GM12878 (cell line): ENCODE measurements at places on chromosomes 11 and 22. TPM values are rescaled to one million over a fixed set of nuclear protein-coding genes. Genes with fewer than 3 reads are reported as not detected.

PNPLA3 gene
- not detected in 2 replicates for polyA plus RNA-seq

BIRC3 gene
- polyA plus RNA-seq, result 50.4 and 56.9 TPM in 2 replicates

OR52I1 gene
- not detected in 2 replicates for polyA plus RNA-seq

KIRREL3 gene
- not detected in 2 replicates for polyA plus RNA-seq

WBP2NL gene
- 0.56 and 1.3 TPM in 2 replicates for polyA plus RNA-seq

KCNK4 gene
- not detected in 2 replicates for polyA plus RNA-seq

CHEK1 gene
- 66.2 and 74.8 TPM in 2 replicates for polyA plus RNA-seq

SCARF2 gene
- polyA plus RNA-seq, result 0.09 TPM in 1 of 2 replicates, not detected in the other

- no peak for DNase-seq
- H3K36me3 ChIP-seq, result no peaks in the 10 kb centered on the region
- H3K27ac ChIP-seq, result no peak overlapping the region
Observed at GRCh38 chr22:37318364-37319109, 36.2 kb downstream of the CYTH4 start.

- no peak overlapping the region for H3K27ac ChIP-seq
- no peaks in the 10 kb centered on the region for H3K27me3 ChIP-seq
- no peaks in the 10 kb centered on the region for H3K4me1 ChIP-seq
- no peak overlapping the region for H3K4me3 ChIP-seq
- no peaks in the 10 kb centered on the region for H3K36me3 ChIP-seq
Observed at GRCh38 chr11:23078289-23078971, 218.2 kb upstream of the CCDC179 start.

- no peak overlapping the region for H3K4me3 ChIP-seq
- no peak for DNase-seq
- no peaks in the 10 kb centered on the region for H3K36me3 ChIP-seq
- H3K27ac ChIP-seq, result no peak overlapping the region
- no peaks in the 10 kb centered on the region for H3K27me3 ChIP-seq
- H3K4me1 ChIP-seq, result no peaks in the 10 kb centered on the region
Observed at GRCh38 chr11:60078745-60079144, 9.7 kb upstream of the MS4A2 start.

- no peaks in the 10 kb centered on the region for H3K4me1 ChIP-seq
- H3K36me3 ChIP-seq, result no peaks in the 10 kb centered on the region
- peaks cover 18% of the 10 kb centered on the region for H3K27me3 ChIP-seq
- H3K27ac ChIP-seq, result no peak overlapping the region
- no peak overlapping the region for H3K4me3 ChIP-seq
Observed at GRCh38 chr11:125263268-125263790, 98.8 kb downstream of the PKNOX2 start.

- no peaks in the 10 kb centered on the region for H3K27me3 ChIP-seq
- H3K27ac ChIP-seq, result no peak overlapping the region
- no peaks in the 10 kb centered on the region for H3K4me1 ChIP-seq
Observed at GRCh38 chr11:1041936-1042608, 5.6 kb upstream of the MUC6 start.

GRCh38 chr22:27885977-27886842, 32.8 kb downstream of the PITPNB start:
- no peak for DNase-seq
- H3K4me1 ChIP-seq, result no peaks in the 10 kb centered on the region
- no peaks in the 10 kb centered on the region for H3K27me3 ChIP-seq
- H3K36me3 ChIP-seq, result peaks cover 14% of the 10 kb centered on the region
- no peak overlapping the region for H3K4me3 ChIP-seq
- H3K27ac ChIP-seq, result no peak overlapping the region

- no peaks in the 10 kb centered on the region for H3K4me1 ChIP-seq
- DNase-seq, result no peak
Observed at GRCh38 chr11:103202048-103202651, 92.9 kb downstream of the DYNC2H1 start.

GRCh38 chr11:1445741-1446445, 40.7 kb downstream of the MOB2 start:
- no peak overlapping the region for H3K27ac ChIP-seq
- H3K36me3 ChIP-seq, result no peaks in the 10 kb centered on the region
- no peaks in the 10 kb centered on the region for H3K27me3 ChIP-seq
- H3K4me1 ChIP-seq, result no peaks in the 10 kb centered on the region

- H3K36me3 ChIP-seq, result no peaks in the 10 kb centered on the region
- H3K4me1 ChIP-seq, result no peaks in the 10 kb centered on the region
- no peak overlapping the region for H3K4me3 ChIP-seq
- no peak overlapping the region for H3K27ac ChIP-seq
Observed at GRCh38 chr11:125332821-125333220, 163.2 kb downstream of the FEZ1 start.

DNA sequence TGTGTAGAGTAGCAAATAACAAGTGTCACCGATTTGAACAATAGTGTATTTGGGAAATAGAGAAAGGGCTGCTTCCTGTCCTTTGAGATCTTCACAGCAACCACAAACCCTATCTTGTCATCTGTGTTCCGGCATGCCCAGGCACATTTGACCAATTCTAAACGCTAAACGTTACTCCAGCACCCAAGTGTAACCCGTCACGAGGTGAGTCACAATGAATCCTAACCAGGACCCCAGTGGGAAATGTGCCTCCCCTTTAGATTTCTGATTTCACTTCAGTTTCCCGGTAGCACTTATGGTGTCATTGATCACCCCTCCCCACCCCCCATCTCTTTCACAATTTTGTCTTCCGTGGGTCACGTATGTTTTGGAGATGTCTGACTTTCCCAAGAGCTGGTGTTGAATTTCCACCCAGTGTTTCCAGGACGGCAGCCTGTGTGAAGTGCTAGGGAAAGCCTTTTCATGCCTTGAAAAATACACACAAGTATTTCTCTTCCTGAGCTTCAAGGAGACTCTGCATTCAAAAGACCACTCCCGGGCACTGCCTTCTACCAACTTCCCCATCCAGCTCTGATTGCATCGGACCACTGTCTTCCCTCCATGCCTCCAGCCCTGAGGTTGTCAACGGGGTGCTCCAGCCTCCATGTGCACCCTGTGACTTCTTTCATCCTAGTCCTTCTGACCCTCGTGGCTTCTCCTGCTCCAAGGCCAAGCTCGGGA, 10.5 kb upstream of the C11orf24 start:
- H3K4me3 ChIP-seq, result peak overlapping the region; percentile 48; the same call in 1 of the 2 replicates
- H3K27ac ChIP-seq, result peak overlapping the region; percentile 61
- no peaks in the 10 kb centered on the region for H3K27me3 ChIP-seq
- peak; percentile 92 for DNase-seq
- H3K36me3 ChIP-seq, result no peaks in the 10 kb centered on the region

DNA sequence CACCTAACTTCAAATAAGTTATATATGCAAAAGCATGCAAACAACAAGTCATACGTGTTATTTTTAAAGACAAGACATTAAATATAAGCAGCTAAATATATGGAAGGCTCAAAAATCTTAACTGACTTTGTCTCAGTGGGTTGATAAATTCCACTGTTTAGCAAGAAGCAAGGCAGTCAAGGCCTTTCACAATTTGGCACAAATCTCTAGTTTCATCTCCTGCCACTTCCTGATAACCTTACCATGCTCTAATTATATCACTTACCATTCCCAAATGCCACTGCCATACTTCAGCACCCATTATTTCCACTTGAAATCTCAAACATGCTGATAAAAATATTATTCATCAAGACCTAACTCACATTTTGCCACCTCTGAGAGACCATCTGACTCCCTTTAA, 24.8 kb downstream of the DCUN1D5 start:
- DNase-seq, result no peak
- H3K27ac ChIP-seq, result no peak overlapping the region
- H3K27me3 ChIP-seq, result no peaks in the 10 kb centered on the region
- no peaks in the 10 kb centered on the region for H3K36me3 ChIP-seq

DNA sequence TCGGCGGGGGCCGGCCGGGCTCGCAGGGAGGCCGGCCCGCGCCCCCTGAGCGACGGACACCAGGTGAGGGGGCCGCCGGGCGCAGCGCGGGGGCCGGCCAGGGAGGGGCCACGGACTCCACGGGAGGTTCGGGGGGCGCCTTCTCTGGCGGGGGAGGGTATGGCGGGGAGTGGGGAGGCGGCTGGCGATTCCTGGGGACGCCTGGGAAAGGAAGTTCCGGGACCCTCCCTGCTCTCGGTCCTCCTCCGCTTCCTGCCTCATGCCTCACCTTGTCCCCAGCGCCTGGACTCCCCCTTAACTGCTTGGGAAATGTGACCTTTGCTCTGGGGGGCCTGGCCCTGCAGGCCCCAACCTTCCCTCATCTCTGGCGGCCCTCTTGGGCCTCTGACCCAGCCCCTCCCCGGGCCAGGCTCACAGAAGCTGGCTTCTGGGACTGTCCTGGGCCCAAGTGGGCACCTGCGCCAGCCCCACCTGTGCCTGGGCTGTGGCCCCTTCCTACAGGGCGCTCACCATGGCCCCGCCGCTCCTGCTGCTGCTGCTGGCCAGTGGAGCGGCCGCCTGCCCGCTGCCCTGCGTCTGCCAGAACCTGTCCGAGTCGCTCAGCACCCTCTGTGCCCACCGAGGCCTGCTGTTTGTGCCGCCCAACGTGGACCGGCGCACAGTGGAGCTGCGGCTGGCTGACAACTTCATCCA, 516 bp downstream of the LRFN4 start:
- H3K27ac ChIP-seq, result peak overlapping the region; percentile 58; the same call in 1 of the 2 replicates
- no peaks in the 10 kb centered on the region for H3K27me3 ChIP-seq
- peaks cover 6% of the 10 kb centered on the region for H3K4me1 ChIP-seq
- peak overlapping the region; percentile 61; the same call in 1 of the 2 replicates for H3K4me3 ChIP-seq

GRCh38 chr22:40040927-40041326, 46.2 kb downstream of the FAM83F start:
- no peak overlapping the region for H3K27ac ChIP-seq
- peaks cover 6% of the 10 kb centered on the region; the same call in 1 of the 2 replicates for H3K4me1 ChIP-seq
- no peak overlapping the region for H3K4me3 ChIP-seq
- H3K36me3 ChIP-seq, result no peaks in the 10 kb centered on the region
- no peak for DNase-seq

- peaks cover 15% of the 10 kb centered on the region for H3K4me1 ChIP-seq
- H3K36me3 ChIP-seq, result no peaks in the 10 kb centered on the region
- H3K27me3 ChIP-seq, result no peaks in the 10 kb centered on the region
- DNase-seq, result no peak
- H3K4me3 ChIP-seq, result no peak overlapping the region
Observed at GRCh38 chr11:12200991-12201985, 90.9 kb downstream of the MICAL2 start.

DNA sequence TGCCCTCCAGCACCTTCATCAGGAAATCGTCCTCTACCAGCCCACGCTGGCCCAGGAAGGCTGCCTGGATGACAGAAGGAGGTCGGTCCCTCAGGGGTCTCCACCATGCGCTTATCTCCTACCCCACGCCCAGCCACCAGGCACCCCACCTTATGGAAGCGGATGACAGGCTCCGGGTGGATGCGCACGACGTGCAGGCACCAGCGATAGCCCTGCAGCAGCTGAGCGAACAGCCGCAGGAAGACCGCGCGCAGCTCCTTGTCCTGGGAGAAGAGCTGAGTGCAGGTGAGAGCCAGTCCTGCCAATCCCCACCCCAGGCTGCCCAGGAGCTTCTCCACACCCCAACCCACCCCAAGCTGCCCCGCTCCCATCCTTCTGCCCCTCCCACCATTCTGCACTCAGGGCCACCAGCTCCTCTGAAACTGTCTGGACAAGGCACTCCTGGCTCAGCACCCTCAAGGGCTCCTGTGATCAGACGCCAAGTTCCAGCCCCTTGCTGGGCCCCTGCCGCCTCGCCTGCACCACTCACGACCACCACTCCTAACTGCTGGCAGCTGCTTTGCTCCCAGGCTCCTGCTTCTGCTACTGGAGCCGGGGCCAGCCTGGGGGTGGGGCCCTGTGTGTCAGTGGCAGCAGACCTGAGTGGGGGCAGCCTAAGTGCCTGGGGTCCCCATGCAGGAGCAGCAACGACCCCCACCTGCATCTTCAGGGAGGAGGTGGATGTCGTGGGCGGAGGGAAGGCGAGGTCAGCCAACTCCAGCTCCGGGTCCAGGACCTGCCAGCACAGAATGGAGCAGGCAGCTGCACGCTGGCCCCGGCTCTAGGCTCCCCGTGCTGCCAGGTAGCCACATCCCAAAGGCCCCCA, 9.5 kb downstream of the SBF1 start:
- H3K27me3 ChIP-seq, result no peaks in the 10 kb centered on the region
- H3K36me3 ChIP-seq, result peaks cover 53% of the 10 kb centered on the region
- no peak overlapping the region for H3K27ac ChIP-seq

DNA sequence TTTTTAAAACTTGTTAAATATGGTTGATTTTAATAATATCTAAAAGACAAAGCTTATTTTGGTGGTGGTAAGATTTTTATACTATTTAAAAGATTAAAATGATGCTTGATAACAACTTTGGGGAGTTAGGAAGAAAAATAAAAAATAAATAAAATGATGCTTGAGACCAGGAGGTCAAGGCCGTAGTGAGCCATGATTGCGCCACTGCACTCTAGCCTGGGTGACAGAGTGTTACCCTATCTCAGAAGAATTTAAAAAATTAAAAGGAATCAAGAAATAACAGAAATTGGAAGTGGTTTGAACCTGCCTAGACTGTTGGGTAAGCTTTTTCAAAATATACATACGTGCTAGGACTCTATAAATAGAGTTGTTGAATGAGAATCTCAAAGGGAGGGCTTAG, 12.1 kb upstream of the DNAJB7 start:
- H3K36me3 ChIP-seq, result no peaks in the 10 kb centered on the region
- H3K4me3 ChIP-seq, result no peak overlapping the region
- no peaks in the 10 kb centered on the region for H3K4me1 ChIP-seq
- no peak for DNase-seq
